Stimulated activated CD8-positive, alpha-beta memory T cell treated with anti-CD3 and anti-CD28 coated beads, Interleukin-7, amount 100 ng/mL, for 24 hours (primary cell): ENCODE measurements at places on chromosomes 2 and 18.

GRCh38 chr2:227816507-227817294 is 3.1 kb downstream of the CCL20 start:
- no peak for DNase-seq

DNA sequence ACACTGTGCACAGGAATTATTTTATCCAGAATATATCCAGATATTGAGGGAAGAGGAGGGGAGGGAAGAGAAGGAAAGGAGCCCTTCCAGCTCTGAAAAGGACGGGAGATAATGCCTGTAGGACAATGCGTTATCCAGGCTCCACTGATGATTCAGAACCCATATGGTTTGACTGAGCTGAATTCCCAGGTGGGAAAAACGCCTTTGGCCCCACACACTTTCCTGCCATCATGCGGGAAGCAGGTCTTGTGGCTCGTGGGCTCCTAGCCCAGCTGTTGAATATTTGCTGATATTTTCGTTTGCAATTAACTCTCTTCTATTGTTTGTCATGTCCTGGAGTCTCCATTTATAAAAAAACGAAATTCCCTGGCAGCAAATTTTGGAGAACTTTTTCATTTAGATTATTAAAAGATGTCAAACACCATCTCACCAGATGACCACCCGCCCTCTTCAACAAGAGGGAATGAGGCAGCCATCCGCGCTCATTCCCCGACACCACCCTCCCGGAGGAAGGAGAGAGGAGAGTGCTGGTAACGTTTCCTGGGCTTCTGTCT is 8.9 kb downstream of the COL6A3 start:
- DNase-seq: no peak

- no peak for DNase-seq
Measured at GRCh38 chr2:12674644-12675328, 42.0 kb upstream of the TRIB2 start.

- DNase-seq: no peak
Measured at GRCh38 chr2:73101626-73102256, 11.0 kb downstream of the RAB11FIP5 start.

DNA sequence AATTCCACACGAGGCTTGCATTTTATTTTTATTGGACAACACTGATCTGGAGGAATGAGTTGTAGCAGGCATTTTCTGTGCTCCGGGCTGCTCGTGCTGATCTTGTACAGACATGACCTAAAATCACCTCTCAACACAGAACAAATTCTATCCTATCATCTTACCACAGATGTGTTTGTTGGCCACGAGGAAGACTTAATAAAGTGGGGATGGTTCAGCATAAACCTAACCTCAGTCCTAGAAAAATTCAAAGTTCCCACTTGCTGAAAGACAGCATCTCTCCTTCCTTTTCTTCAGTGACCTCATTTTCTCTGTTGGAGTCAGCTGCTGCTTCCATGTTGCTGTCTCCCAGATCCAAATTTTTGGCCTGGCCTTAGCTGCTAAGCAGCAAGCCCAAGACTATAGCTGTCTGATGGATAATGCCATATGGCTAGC is 45.3 kb downstream of the RBKS start:
- no peak for DNase-seq

DNA sequence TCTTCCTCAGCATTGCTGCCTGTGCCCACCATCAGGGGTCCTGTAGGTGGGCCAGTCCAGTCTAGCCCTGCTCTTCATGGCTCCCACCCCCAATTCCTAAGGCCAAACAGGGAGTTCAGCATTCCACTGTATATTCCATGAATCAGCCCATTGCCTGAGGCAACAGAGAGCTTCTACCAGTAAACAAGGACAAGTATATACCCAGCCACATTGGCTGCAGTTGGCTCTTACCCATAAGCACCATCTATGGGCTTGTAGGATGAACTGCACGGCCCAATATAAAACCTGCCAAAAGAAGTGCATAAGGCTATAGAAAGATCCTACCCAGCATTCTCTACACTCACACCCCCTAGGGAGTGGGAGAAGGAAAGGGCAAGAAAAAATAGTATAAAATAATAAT is 95.1 kb upstream of the SALL3 start:
- no peak for DNase-seq

DNA sequence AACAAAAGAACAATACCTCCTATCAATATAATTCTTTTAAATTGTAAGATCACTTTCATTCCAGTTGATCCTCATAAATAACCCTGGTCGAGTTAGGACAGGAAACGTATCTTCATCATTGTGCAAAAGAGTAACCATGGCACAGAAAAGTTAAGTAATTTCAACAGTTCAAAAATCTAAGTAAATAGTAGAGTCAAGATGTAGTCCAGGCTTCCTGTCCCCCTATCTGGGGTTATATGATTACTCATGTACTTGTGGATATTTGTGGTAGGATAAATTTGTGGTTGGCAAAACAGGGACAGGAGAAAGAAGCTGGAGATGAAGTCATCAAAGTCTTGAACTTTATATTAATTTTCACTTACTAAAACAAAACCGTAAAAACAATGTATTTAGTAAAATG is 772.6 kb downstream of the TSN start:
- no peak for DNase-seq

GRCh38 chr2:177727577-177728398 is 335.2 kb downstream of the AGPS start:
- no peak for DNase-seq

DNA sequence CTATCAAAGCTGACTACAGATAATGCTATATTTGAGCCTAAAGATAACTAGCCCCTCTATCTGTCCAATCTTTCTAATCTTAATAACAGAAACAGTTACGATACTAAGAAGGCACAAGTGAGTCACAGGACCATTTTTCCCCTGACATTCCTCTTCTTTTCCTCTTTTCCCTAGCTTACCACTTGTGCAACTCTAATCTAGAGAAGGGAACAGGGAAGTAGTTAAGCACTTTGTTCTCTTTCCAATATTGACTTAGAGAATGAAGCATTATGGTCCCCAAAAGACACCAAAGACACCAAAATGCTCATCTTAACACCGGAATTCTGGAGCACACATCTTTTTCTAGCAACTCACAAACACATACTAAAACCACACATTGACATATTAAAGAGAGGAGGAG is 1.8 kb downstream of the PDE11A start:
- DNase-seq: no peak

DNA sequence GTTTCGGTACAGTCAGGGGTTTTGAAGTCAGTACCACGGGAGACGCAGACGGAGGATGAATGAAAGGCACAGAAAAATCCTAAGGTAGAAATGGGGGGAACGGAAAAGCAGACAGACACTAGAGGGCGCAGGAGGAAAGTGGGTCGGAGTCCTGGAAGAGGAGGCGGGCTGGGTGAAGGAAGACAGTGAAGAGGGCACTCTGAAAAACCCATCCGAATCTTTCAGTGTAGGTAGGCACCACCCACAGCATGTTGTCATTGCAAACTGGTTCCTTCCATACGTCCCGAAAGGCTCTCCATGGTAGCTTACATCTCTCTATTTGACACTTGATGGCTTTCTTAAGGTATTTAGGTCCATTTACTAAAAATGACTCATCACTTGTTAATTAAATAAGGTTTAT is 18.5 kb upstream of the ZNF236 start:
- DNase-seq: peak; percentile 50

- DNase-seq: no peak
Measured at GRCh38 chr2:160282063-160282580, 82.0 kb upstream of the ITGB6 start.
